ENCODE measurements at places on chromosomes 7 and 10.

GRCh38 chr7:52992479-52993162 lies 42.8 kb upstream of the POM121L12 start:
- DNase-seq: no peak

- no peak for DNase-seq
Measured at GRCh38 chr7:47647181-47647917, 65.4 kb upstream of the TNS3 start.

- DNase-seq: no peak
Measured at GRCh38 chr7:77276120-77276519, 76.5 kb upstream of the FGL2 start.

GRCh38 chr7:74479961-74480829 lies 26.5 kb downstream of the GTF2IRD1 start:
- DNase-seq: peak; percentile 81

- no peak for DNase-seq
Measured at GRCh38 chr7:4789194-4790077, 14.0 kb downstream of the AP5Z1 start.

DNA sequence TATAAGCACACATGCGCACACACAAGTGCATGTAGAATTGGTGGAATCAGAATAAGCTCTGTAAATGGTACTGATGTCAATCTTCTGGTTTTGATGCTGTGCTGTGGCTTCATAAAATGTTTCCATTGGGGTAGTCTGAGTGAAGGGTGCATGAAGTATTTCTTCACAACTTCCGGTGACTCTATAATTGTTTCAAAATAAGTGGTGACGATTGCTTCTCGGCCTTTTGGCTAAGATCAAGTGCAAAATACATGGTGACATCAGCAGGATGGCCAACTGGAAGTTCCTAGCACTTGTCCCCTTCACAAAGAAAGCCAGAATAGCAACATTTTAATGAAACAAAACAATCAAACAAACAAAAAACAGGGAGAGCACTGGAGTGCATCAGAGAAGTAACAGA lies 41.6 kb upstream of the CAMK2B start:
- no peak for DNase-seq

GRCh38 chr10:116108095-116108494 lies 164.9 kb downstream of the GFRA1 start:
- DNase-seq: no peak
